Stimulated activated CD8-positive, alpha-beta memory T cell treated with anti-CD3 and anti-CD28 coated beads, Interleukin-4, amount 100 ng/mL, for 1 hour (primary cell): ENCODE measurements at places on chromosomes 3 and 15.

DNA sequence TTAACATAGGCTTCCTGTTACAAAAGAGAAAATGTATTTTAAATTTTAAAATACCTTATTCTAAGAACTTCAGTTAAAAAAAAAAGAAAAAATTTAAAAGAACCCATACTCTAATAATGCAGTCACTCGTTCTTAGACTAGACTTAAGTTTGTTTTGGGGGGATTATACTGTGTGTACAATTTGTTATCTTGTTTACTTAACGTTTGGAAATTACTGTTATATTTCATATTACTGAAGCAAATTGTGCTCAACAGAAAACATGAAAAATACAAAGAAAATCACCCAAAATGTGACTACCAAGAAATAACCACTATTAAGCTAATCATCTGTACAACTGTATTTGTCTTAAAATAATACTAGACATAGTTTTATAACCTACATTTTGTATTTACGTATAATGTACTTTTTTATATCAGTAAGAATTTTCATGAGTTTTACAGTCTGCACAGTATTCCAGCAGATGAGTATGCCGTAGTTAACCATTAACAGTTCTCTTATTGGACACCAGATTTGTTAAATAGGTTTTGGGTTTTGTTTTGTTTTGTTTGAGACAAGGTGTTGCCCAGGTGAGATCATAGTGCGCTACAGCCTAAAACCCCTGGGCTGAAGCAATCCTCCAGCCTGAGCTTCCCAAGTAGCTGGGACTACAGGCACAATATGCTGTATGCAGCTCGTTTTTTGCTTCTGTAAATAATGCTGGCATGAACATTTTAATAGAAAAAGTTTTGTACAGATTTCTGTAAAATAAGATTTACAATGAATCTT lies 88.8 kb upstream of the CHD2 start:
- DNase-seq = no peak

DNA sequence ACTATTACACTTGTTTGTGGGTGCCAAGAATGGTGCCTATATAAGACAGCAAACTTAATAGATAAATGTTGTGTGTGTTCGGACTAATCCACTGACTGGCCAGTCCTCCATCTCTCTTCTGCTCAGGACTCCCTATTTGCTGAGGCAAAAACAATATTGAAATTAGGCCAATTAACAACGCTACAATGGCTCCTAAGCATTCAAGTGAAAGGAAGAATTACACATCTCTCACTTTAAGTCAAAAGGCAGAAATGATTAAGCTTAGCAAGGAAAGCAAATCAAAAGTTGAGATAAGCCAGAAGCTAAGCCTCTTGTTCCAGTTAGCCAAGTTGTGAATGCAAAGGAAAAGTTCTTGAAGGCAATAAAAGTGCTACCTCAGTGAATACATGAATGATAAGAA lies 126.9 kb downstream of the CCNL1 start:
- DNase-seq = no peak

GRCh38 chr3:176683382-176683781 lies 513.9 kb downstream of the TBL1XR1 start:
- DNase-seq = no peak

GRCh38 chr3:122273498-122273897 lies 51.5 kb upstream of the CSTA start:
- DNase-seq = no peak

DNA sequence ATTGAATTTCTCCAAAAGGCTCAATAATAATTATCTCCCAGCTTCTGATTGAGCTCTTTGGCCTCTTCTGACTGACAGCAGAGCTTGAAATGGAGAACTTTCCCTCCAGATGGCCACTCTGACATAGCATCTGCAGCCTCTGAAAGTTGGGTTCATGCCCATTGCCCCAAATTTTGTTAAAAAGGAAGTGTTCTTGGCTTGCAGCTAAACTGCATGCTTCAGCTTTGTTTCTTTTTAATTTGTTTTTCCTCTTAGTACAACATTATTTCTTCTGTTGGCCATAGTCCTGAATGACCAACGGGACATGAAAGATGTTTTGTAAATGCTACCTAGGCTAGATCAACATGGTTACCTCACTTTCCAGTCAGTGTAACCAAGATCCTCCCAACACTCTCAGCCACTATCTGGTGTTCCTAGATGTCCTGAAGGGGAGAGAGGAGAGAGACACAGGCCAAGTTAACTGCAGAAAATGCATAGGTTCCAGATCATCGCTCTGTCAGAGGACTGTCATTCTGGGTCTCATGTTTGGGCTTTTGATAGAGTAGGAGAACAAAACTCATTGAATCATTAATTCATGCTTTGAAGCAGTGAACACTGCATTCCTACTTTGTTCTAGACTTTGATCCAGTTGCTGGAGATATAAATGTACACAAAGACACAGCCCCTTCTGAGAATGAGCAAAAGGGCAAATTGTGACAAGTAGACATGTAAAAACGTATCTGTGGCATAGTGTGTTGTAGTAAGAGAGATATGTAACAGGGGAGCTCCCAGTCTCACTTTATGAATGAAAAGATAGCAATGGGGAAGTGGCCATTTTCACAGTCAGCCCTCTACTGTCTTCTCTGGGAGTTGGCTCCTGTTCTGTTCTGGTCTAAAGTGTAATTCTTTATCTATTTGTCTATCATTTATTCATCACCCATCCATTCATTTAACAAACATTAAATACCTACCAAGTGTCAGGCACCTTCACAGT lies 156.2 kb downstream of the ZNF621 start:
- no peak for DNase-seq

DNA sequence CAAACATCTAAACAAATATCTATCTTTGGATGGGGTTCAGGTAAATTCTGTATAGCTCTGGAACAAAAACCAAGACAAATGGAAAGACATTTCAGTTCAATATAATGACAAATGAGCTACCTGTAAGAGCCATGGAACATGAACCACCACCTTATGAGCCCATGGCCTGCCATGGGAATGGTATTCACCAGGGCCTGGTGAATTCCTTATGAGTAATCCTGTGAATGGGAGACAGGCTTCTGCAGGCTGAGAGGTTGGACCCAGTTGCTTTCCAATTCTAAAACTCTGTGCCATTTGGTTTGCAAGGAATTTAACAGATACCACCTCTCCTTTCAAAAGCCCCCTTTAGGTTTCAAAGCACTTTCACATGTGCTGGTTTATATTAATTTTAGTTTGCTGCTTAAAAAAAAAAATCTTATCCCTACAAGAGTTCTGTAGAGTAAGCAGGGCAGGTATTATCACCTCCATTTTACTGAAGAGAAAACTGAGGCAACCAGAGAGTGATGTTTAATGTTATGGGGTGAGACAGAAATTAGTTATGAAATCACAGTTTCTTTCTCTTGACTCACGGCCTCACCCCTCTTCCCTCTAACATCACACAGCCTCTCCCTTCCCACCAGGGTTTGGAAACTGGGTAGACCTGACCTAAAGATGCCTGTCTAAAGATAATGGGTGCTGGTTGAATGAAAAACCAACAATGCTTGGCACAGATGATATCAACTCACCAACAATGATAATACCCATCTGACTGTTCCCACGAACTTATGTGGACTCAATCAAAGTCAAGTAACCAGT lies 397.6 kb upstream of the WNT5A start:
- no peak for DNase-seq

DNA sequence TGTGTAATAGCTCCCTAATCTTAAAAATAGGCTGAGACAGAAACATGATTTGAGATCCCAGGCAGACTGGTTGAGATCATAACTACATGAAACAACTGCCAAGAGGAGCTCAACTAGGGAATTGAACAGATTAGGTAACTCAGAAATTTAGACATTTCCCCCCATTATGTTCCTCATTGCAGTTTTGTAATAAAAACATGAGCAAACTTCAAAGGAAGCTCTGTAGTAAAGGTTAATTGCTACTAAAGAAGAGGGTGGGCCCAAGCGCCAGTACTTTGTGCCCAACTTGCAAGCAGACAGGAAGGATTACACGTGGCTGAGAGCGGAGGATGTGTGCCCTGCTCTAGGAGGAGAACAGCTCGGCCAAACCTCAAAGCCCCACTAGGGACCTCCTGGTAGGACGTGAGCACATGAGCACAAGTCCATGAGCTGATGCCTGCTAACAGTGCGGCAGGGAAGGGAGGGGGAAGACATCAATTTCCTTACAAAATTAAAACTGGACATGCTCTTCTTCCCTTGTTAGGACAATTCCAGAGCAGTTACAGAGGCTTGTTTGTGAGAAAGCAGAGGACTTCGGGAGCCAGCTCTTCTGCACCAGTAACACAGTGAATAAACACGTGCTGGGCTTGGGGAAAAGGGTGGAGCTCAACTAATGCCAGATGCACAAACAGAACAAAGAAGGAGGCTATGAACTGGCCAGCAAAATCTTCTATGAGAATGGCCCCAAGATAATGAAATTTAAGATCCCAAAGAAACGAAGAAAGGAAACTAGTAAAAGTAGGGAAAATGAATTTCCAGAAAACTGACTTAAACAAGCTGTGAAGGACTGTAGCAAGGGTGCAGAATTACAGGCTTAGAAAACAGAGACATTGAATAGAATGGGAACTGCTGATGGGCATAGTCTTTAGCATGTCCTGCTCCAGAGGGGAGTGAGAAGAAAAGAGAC lies 275.5 kb downstream of the MECOM start:
- no peak for DNase-seq

DNA sequence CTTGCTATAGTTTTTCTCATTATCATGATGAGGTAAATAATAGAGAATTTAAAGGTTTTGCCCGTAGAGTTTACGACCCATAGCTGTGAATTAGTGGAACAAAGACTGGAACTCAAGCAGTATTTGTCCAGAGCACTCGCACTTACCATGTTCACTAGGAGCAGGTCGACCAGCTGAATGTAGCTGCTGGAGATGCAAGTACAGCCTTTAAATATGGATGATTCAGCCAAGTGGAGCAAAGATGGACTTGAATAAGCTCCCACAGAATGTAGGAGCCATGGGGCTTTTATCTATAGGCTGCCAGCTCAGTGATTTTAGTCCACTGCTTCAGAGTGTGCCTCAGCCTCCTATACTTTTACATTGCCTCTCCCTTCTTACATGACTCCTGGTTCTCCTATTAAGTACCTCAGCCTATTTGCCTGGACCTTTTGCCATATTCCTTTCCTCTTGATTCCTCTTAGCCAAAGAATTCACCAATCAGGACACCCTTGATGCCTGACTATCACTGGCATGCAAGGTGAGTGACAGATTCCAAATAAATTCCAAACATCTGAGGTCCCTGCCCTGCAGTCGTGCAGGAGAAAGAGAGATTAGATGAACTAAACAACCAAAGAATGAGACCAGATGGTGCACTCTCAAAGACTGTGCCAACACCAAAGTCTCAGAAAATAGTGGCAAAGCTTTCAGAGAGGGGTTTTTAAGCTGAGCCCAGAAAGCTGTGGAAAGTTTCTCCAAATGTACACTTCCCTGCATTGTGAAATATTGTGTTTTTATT lies 3.9 kb downstream of the MKRN3 start:
- DNase-seq = no peak

- no peak for DNase-seq
Measured at GRCh38 chr3:73140772-73141442, 79.4 kb downstream of the EBLN2 start.

GRCh38 chr3:52315977-52316764 lies at the start of gene DNAH1:
Gene DNAH1, plus strand, starts transcription at chr3:52316319. Its CDS starts 6,124 bp downstream, at chr3:52322443.
- DNase-seq = no peak

DNA sequence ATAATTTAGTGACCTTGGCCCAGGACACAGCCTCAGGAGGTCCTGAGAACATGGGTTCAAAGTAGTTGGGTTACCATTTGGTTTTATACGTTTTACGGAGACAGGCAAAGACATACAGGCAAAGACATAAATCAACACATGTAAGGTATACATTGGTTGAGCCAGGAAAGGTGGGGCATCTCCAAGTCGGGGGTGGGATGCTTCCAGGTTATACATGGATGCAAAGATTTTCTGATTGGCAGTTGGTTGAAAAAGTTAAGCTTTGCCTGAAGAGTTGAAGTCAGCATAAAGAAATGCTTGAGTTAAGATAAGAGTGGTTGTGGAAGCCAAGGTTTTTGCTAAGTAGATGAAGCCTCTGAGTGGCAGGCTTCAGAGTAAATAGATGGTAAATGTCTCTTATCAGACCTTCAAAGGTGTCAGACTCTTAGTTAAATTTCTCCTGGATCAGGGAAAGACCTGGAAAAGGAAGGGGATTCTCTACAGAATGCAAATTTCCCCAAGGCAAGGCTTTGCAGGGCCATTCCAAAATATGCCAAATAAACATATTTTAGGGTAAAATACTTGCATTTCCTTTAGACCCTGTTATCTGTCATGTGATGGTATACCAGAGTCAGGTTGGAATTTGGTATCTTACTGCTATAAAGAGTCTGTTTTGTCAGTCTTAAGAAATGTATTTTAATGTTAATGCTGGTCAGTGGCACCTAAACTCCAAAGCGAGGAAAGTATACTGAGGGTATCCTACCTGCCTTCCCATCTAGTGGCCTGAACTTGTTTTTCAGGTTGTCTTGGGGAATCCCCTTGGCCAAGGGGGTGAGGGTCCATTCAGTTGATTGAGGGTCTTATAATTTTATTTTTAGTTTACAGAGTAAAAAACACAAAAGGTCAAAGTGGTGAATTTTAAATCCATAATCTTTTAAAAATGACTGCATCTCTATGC lies 8.2 kb upstream of the PDHB start:
- no peak for DNase-seq

- no peak for DNase-seq
Measured at GRCh38 chr3:122975163-122975923, 52.2 kb downstream of the SEMA5B start.

- DNase-seq = no peak
Measured at GRCh38 chr15:75198560-75199356, 2.9 kb upstream of the C15orf39 start.

- peak; percentile 37 for DNase-seq
Measured at GRCh38 chr3:133487920-133488540, 85.5 kb upstream of the CDV3 start.

GRCh38 chr3:179229177-179229576 lies 21.7 kb downstream of the KCNMB3 start:
- no peak for DNase-seq
